ENCODE measurements at places on chromosomes 2 and 18. TPM values are rescaled to one million over a fixed set of nuclear protein-coding genes. Genes with fewer than 3 reads are reported as not detected.

The PLCL1 gene
- 67.5 TPM for total RNA-seq

The CXCR4 gene
- 5.1 TPM for total RNA-seq

The IL1B gene
- 6.8 TPM for total RNA-seq

The B3GNT2 gene
- total RNA-seq = 14.1 TPM

The UBXN2A gene
- total RNA-seq = 16.9 TPM

The DCC gene
- total RNA-seq = 24.7 TPM

The ANKRD29 gene
- total RNA-seq = 21.7 TPM

The ILKAP gene
- 64.1 TPM for total RNA-seq

The DSC2 gene
- 2.4 TPM for total RNA-seq

The RGPD8 gene
- 25.3 TPM for total RNA-seq

The PARD3B gene
- total RNA-seq = 14.0 TPM

The BCL2 gene
- 22.3 TPM for total RNA-seq

The TBR1 gene
- total RNA-seq = 91.3 TPM

The MPP4 gene
- 1.3 TPM for total RNA-seq

The ASTL gene
- total RNA-seq = not detected

The ITPRIPL1 gene
- total RNA-seq = 1.6 TPM

The DSG1 gene
- total RNA-seq = not detected

The CPO gene
- 1.9 TPM for total RNA-seq
